ENCODE measurements at places on chromosomes 7 and 10.

- peak; percentile 62 for DNase-seq
These were observed 143.8 kb downstream of the TEX36 start for GRCh38 chr10:125538947-125539731.

DNA sequence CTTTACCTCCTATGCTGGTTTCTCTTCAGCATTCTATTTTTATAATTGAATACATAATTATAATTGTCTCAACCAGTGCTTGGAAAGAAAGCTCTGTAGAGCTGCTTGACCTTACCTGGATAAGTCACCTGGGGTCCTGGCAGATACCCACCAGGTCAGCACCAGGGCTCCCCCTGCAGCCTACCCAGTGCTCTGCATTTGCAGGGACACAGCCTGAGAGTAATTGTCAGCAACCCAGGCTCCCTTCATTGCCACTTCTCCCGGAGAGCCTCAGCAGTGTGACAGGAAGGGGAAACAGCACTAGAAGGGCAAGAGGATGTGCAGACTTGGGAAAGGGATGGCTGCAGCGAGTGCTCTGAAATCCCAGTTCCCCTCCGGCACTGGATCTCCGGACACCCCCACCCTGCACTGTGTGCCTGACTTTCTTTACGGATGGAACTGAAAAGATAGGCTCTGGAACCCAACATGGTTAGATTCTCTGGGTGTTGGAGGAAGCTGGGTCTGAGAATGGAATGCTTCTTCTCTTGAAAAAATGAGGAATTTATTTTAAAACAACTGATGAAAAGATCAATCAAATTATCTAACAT lies 11.4 kb upstream of the PAX4 start:
- peak; percentile 88 for DNase-seq

- peak; percentile 10 for DNase-seq
These were observed 259.7 kb downstream of the CALN1 start for GRCh38 chr7:72152161-72153131.

DNA sequence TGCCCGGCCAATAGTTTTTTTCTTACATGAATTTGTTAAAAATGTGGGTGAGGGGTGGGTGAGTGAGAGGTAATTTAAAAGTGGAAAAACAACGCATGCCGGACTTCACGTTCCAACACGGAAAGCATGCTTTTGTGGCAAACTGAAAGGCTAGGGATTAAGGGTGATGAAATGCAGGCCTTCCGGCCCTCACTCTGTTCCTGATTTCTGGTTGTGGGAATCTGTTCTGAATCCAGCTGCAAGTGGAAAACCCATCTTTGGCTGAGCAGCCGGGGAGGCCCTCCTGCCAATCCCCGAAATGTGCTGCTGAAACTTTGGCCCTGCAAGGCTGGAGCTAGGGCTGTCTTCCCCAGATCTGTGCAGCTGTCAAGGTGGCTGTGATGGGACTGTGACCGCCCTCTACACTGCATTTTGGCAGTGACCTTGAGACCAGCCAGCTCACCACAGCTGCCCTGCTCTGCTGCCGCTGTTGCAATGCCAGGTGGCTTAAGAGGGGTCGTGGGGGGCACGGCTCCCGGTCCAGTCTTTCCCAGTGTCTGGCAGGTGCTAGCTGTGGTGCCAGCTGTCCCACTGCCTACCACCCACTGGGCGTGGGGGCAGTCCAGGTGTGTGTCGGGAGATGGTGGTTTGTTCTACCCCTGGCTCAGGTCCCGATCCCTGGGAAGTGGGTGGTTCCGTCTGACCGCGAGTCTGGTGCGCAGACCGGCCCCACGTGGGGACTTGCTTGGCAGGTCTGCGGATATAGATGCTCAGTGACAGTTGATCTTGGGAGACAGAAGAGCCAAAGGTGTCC lies 39.0 kb downstream of the TET1 start:
- DNase-seq, result peak; percentile 86

GRCh38 chr10:48667960-48668590 lies 16.6 kb upstream of the WDFY4 start:
- DNase-seq, result no peak

- peak; percentile 72 for DNase-seq
These were observed 127.9 kb upstream of the PRSS58 start for GRCh38 chr7:142385491-142386340.

DNA sequence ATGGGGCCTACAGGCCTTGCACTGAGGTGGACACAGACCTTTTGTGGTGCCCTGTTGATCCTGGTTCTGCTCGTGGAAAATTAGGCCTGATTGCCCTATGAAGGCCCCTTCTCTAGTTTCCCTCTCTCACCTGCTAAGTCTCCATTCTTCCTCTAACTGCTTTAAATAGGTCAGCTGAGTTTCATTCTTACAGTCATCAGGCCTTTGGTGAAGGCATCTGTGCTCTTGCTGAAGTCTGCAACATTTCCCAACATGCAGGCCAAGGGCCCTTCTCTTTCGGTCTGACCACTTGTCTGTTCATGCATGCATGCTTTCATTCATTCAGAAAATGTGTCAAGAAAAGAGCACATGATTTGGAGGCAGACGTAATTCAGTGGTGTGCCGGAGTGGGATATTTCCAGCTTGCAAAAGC lies 244.0 kb downstream of the BUB3 start:
- no peak for DNase-seq

DNA sequence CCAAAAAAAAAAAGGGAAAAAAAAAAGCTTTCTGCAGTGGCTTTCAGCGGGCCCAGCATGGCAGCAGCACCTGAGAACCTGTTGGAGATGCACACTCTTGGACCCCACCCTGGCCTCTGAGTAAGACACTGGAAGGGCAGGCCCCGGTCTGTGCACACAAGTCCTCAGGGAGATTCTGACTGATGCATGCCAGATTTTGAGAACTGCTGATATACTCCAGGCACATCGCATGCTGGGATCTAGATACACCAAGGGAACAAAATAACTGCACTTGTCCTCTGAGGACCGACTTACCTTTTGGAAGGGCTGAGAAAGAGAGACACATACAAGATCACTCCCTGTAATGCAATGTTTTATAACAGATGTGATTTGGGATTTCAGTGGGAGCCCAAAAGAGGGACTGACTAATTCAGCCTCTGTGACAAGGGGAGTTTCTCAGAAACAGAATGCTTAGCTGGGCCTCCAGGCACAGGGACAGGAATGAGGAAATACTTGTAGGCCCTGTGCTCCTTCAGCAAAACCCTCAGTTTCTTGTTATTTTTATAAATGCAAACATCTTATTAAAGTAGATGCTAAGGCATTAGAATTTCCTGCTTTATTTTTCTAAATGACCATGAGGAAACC lies 8.2 kb downstream of the EGFR start:
- DNase-seq, result no peak

GRCh38 chr10:86376852-86377796 lies 10.5 kb upstream of the GRID1 start:
- DNase-seq, result peak; percentile 79

- no peak for DNase-seq
These were observed 34.5 kb upstream of the AQP1 start for GRCh38 chr7:30877015-30877769.

GRCh38 chr7:142773230-142773629 lies 2.5 kb downstream of the PRSS2 start:
- no peak for DNase-seq

GRCh38 chr10:36504758-36505157 lies 620.6 kb upstream of the ANKRD30A start:
- DNase-seq, result no peak

GRCh38 chr7:13946181-13946580 lies 43.3 kb downstream of the ETV1 start:
- DNase-seq, result no peak

- DNase-seq, result peak; percentile 76
These were observed 19.5 kb upstream of the ITGB8 start for GRCh38 chr7:20310963-20311742.

- peak; percentile 78 for DNase-seq
These were observed 103.7 kb upstream of the ZMIZ1 start for GRCh38 chr10:78964952-78965633.

GRCh38 chr7:1696671-1697498 lies 26.8 kb downstream of the ELFN1 start:
- DNase-seq, result no peak
